HT-29 (cell line): ENCODE measurements at places on chromosomes 3 and 15.
A peak's percentile ranks its signal among the peaks of the same experiment; 100 is the strongest.

DNA sequence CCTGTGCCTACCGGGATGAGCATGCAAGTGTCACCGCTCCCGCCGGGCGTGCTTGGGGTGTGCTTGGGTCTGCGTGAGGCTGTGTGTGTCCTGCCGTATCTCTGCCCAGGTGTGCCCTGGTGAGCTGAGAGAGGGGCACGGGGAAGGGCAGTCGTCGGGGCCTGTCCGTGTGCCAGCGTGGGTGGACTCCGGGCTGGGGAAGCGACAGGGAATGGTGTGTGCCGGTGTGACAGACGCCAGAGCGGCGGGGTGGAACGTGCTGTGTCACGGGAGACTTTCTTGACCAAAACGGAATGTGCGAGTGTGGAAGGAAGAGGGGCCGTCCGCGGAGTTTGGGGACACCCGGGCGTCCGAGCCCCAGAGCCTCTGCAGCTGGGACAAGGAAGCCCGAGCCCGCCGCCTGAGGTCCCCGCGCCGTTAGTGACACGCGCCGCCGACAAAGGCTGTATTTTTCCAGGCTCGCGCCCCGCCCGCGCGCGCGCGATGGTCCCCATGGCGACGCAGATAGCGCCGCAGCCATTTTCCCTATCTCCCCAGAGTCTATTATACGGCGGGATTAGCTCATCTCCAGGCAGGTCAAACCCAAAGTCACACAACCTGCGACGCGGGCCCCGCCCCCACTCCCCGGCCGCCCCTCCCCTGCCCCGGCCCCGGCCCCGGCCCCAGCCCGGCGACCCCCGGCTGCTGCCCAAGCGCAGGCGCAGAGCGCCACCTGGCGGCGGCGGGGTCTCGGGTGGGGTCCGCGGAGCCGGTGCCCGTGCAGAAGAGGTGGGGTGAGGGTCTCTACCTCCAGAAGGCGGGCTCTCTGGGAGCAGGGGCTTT is 4.5 kb upstream of the GATA2 start:
- DNase-seq, result peak; percentile 85

DNA sequence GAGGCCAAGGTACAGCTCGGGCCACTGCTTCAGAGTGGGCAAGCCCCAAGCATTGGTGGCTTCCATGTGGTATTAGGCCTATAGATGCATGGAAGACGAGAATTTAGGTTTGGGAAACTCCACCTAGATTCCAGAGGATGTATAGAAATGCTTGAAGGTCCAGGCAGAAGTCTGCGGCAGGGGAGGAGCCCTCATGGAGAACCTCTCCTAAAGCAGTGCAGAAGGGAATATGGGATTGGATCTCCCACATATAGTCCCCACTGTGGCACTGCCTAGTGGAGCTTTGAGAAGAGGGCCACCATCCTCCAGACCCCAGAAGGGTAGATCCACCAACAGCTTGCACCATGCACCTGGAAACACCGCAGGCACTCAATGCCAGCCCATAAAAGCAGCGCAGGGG is 48.1 kb upstream of the XXYLT1 start:
- DNase-seq, result no peak

DNA sequence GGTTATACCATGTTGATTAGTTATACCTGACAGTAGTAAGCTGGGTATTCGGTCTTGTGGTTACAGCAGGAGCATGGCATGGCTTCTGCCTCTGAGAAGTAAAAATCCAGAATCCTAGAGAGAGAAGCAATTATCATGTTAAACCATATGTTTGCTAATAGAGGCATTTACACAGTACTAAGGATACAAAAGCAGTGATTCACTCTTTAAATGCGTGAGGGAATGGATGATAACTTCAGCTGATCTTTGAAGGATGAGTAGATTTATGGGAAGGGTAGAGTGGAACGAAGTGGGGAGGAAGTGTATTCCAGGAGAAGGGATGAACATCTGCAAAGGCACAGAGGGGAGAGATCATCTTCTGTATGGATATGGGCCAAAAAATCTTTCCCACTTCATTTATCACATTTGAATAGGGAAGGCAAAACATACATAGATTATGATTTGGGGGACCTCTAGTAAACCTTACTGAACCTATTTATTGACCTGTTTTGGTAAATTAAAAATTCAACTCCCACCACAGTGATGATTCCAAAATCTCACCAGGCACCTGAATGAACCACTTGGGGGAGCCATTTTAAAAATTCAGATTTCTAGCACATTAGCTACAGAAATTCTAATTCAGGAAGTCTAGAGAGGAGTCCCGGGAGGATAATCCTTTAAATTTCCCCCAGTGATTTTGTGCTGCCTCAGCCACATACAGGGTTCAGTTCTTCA is 35.1 kb downstream of the IGSF10 start:
- DNase-seq, result peak; percentile 52

DNA sequence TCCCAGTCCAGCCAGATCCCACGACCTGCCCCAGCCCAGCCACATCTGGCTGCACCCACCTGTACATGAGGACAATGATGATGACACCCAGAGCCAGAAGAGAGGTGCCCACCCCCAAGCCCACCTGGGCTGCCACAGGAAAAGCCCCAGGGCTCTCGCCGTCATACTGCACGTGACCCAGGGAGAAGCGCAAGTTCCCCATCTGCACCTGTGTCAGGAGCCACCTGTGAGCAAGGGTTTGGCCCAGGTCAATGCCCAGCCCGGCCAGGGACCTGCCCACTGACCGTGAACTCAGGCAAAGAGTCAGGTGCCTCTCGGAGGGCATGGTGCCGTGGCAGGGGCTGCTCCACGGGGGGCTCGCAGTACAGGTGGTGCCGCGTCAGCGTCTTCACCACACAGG is 16.3 kb downstream of the PLXNB1 start:
- DNase-seq, result no peak

GRCh38 chr3:1726741-1727140 is 371.9 kb upstream of the CNTN4 start:
- no peak for DNase-seq

- no peak for DNase-seq
These were observed 32.5 kb upstream of the AP3B2 start for GRCh38 chr15:82742134-82742533.

DNA sequence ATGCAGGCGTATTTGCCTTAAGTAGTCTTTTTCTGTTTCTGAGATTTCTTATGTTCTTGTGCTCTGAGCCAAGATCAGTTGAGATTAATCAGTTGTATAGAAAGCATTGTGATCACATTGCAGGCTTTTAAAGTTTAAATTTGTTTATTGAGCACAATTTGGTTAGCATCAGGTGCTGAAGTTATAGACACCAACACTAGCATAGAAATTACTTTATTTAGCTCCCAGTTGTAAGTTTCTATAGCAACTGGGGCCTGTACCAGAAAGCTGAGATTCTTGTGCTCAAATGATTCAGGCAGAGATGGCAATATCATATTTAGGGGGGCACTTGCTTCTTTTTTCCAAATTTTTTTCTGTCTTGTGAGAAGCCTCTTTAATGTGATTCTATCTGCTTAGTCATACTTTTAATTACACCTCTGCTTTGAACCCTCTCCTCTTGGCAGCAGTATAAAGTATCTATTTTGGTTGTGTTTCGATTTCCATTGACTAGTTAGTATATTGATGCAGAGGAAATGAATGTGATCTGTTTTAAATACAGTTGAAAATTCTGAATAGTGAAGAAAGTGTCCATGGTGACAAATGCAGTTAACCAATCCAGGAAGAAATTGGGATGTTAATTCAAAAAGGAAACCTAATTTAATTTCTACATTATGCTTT is 241.7 kb upstream of the GBE1 start:
- DNase-seq, result no peak

GRCh38 chr15:51842852-51843737 is 13.6 kb downstream of the TMOD3 start:
- DNase-seq, result peak; percentile 26

GRCh38 chr3:175392653-175393052 is 533.5 kb downstream of the NAALADL2 start:
- no peak for DNase-seq

DNA sequence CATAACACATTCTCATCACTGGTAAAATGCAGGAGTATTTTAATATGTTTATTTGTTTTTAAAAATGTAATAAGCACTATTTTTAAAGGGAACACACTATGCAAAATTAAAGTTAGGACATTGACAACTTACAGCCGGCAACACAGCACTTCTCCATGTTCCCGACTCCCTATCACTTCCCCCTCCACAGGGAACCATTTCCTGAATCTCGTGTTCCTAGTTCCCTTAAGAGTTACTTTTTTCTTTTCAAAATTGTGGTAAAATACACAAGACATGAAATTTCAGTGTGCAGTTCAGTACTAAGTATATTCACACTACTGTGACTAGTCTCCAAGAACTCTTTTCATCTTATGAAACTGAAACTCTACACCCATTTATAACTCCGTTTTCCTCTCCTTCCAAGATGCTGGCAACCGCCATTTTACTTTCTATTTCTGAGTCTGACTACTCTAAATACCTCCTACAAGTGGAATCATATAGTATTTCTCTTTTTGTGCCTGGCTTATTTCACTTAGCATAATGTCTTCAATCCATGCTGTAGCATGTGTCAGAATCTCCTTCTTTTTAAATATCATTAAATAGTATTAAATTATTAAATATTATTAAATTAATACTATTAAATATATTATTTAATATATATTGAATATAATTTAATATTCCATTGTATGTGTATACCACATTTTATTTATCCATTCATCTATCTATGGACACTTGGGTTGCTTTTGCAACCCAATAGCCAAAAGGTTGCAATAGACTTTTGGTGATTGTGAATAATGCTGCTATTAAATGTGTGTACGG is 25.9 kb upstream of the UBE2Q2 start:
- no peak for DNase-seq

- no peak for DNase-seq
These were observed 76.3 kb downstream of the SLC9A9 start for GRCh38 chr3:143771939-143772338.

DNA sequence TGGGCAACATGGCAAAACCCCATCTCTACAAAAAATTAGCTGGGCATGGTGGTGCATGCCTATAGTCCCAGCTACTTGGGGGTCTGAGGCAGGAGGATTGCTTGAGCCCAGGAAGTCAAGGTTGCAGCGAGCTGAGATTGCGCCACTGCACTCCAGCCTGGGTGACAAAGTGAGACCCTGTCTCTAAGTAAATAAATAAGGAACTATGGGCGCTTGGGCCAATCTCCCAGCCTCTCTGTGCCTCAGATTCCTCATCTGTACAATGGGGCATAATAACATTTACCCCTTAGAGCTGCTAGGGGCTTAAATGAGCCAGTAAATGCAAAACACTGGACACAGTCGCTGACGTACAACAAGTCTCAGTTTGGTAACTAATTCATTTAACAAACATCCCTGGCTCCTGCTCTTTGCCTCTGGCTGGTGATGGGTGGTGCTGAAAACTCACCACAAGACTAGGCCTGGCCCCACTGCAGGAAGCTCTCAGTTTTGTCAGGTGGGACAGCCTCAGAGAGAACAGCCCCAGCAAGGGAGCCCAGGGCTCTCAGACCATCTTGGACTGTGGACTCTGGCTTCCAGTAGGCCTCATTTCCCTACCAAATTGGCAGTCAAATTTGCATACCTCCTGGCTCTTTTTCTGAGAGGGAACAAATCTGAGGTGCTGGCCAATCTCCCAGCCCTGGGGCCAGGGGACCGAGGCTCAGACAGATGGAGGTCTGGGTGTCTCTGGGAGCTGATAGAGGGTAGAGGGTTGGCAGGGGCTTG is 6.4 kb upstream of the TBC1D2B start:
- DNase-seq, result peak; percentile 13

DNA sequence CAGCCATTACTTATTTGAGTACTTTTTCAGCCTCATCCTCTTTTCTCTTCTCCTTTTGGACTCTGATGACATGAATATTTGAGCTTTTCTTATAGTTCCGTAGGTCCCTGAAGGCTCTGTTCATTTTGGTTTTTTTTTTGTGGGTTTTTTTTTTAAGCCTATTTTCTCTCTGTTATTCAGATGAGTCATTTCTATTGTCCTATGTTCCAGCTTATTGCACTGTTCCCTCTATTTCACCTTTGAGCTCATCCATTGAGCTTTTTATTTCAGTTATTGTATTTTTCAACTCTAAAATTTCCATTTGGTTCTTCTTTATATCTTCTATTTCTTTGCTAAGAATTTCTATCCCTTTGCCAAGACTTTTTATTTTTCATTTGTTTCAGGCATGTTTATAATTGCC is 7.2 kb upstream of the MGLL start:
- DNase-seq, result no peak

- no peak for DNase-seq
These were observed 25.0 kb downstream of the MIX23 start for GRCh38 chr3:122357828-122358702.

DNA sequence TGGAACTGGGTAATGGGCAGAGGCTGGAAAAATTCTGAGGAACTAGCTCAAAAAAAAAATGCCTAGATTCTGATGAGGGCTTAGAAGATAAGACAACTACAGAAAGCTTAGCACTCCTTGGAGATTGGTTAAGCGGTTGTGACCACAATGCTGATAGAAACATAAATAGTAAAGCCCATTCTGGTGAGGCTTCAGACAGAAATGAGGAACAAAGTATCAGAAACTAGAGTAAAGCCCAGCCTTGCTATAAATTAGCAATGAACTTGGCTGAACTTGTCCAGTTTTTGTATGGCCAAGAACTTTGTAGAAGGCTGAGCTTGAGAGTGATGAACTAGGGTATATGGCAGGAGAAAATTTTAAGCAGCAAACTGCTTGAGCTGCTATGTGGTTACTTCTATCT is 25.4 kb downstream of the GOLGB1 start:
- no peak for DNase-seq

GRCh38 chr3:37668431-37668817 is 193.3 kb upstream of the CTDSPL start:
- DNase-seq, result no peak

DNA sequence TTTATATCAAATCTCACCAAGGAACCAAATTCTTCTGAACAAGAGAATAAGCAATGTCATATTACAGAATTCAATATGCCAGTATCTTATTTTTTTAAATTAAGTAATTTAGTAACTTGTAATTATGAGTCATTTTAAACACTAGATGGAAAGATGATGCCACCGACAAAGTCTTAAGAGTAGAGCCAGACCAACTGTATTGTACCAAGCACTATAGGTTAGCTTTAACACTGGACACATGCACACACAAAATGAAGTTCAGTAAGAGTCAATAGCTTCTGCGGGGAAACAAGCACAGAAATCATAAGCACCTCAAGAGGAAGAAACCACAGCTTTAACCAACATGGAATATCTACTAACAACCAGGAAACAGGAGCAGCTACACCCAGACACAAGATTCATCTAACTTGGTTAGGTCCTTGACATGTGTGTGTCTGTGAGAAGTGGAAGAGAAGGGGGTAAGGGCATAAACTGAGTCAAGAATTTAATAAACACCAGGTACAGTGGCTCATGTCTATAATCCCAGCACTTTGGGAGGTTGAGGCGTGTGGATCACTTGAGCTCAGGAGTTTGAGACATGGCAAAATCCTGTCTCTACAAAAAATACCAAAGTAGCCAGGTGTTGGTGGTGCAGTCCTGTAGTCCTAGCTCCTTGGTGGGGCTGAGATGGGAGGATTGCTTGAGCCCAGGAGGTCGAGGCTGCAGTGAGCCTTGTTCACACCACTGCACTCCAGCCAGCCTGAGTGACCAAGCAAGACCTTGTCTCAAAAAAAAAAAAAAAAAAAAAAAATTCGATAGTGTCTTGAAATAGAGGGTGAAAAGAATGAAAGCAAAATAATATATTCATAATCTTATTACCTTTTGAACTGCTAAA is 28.9 kb downstream of the DENND4A start:
- no peak for DNase-seq
